ENCODE measurements at places on chromosomes 5 and 9.
A peak's percentile ranks its signal among the peaks of the same experiment; 100 is the strongest.

DNA sequence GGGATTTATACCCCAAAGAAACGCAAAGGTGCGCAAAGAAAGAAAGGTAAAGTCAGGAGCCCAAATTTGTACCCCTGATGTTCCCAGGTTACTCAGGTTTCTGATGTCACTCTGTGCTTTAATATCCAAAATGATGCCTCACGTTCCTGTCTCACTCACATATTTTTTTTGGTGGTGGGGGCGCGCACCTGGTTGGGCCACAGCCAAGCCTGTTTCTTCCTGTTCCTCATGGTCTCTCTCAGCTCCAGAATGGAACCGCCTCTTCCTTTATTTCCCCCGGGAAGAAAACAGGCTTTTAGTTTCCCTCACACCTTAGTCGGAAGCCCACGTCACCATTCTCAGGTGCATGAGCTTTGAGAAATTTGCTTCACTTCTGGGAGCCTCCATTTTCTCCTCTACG is 118.3 kb upstream of the BOD1 start:
- no peak for DNase-seq

GRCh38 chr5:180785794-180786221 is 16.8 kb downstream of the MGAT1 start:
- peak; percentile 91 for DNase-seq

DNA sequence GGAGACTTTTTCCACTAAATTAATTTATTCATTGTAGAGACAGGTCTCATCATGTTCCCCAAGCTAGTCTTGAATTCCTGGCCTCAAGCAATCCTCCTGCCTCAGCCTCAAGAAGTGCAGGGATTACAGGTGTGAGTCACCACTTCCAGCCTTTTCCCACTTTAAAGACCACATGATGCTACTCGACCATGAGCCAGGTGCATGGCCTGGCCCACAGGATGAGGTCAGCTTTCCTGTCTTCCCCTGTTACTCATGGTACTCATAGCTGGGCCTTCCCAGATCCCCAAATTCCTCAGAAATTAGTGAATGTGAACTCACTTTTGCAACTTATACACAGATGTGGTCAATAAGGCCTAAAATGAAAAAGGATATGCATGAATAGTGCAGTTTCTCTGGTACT is 395.9 kb downstream of the SEMA5A start:
- DNase-seq: no peak

DNA sequence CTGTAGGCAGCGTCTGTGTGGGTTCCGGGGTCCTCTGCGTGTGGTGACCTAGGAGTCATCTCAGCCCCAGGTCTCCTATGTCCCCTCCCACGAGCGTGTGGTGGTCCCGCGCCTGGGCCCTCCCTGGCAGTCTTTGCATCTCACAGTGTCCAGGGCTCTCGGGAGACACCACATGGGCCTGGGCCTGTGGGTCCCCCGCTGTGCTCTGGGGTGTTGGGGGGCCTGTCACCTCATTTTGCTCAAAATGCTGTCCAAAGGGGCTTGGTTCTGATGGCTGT is 27.1 kb downstream of the CEP72 start:
- DNase-seq: no peak

DNA sequence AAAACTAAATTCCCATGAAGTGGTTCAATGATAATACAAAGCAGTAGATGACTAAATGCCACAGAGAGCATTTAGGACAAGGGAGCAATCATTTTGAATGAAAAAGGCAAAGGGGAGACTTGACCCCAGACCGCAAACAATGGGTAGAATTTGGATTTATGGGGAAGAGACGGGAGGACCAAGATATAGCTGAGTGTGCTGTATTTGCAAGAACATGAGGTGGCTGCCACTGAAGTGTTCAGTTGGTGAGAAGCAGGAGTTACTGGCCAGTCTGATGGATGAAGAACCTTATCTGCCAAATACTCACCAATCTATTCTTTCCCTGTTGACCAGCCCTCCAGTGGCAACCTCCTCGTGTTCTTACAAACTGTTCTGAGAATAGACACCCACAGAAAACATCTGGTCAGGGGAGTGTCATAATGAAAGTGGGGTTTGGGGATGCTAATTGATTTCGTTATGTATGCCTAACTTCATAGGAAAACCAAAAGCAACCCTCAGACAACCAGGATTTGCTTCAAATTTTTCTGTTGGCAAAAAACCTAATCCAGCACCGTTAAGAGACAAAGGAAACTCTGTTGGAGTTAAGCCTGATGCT is 19.8 kb downstream of the TDRD7 start:
- no peak for DNase-seq

GRCh38 chr5:109225716-109226625 is 183.8 kb downstream of the PJA2 start:
- no peak for DNase-seq

- DNase-seq: no peak
These were observed 2.0 kb downstream of the CTNND2 start for GRCh38 chr5:11902201-11902619.

DNA sequence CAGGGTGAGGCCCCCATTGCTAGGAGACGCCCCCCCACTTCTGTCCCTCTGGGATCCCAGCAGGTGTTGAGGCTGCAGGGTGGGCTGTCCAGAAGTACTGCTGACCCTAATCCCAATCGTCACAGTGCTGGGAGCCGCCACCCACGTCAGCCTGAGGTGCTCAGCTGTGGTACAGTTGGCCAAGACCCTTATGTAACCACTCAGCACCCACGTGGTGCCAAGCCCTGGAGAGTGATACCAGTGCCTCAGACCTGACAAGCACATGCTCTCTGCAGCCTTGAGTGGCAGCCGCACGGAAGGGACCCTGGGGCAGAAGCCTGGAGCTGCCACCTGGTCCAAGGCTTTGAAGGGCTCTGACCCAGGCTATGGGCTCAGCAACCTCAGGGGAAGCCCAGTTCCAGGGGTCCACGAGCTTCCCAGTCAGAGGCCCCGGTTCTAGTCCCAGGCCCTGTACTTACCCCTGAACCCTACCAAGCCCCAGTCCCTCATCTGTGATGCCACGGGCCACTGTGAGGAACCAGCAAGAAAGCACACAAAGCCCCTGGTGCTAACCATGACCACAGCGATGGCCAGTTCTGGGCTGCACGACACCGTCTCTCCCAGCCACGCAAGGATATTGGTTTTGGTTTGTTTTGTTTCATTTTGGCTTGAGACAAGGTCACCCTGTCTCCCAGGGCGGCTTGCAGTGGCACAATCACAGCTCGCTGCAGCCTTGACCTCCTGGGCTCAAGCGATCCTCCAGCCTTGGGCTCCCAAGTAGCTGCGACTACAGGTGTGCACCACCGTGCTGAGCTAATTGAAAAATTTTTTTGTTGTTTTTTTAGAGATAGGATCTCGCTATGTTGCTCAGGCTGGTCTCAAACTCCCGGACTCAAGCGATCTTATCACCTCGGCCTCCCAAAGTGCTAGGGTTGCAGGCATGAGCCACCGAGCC is 50.7 kb downstream of the DBH start:
- DNase-seq: no peak

- DNase-seq: no peak
These were observed 8.1 kb downstream of the FAM193B start for GRCh38 chr5:177546258-177546741.

- no peak for DNase-seq
These were observed 28.0 kb upstream of the NFIL3 start for GRCh38 chr9:91451431-91452270.
